A549 treated with DMSO at 1 μM for 4 hours (cell line): ENCODE measurements at places on chromosomes 12 and 14. TPM values are rescaled to one million over a fixed set of nuclear protein-coding genes. Genes with fewer than 3 reads are reported as not detected.

Gene PRH2
- total RNA-seq = 0.37 TPM in 1 of 5 replicates, not detected in the others

Gene KRT82
- total RNA-seq = not detected in 5 replicates

Gene TAS2R31
- 0.09 to 0.22 TPM (median 0.16 TPM) in 4 of 5 replicates, not detected in the other for total RNA-seq

Gene KRT6A
- 0.18 to 0.52 TPM (median 0.24 TPM) in 5 replicates for total RNA-seq

Gene SOX5
- not detected in 5 replicates for total RNA-seq

Gene HSPB8
- 13.0 to 21.8 TPM (median 15.1 TPM) in 5 replicates for total RNA-seq

Gene PLEKHH1
- total RNA-seq = 3.6 to 4.6 TPM (median 4.5 TPM) in 5 replicates

Gene CARMIL3
- total RNA-seq = 0.24 to 0.59 TPM (median 0.47 TPM) in 5 replicates

Gene LMO3
- total RNA-seq = not detected in 5 replicates

Gene FBXO33
- total RNA-seq = 8.7 to 10.4 TPM (median 9.9 TPM) in 5 replicates

Gene RNASE3
- total RNA-seq = not detected in 5 replicates

Gene LTBP2
- 10.9 to 15.9 TPM (median 12.1 TPM) in 5 replicates for total RNA-seq

Gene AQP2
- not detected in 5 replicates for total RNA-seq

Gene E2F7
- 7.0 to 11.0 TPM (median 9.0 TPM) in 5 replicates for total RNA-seq

Gene TAS2R20
- 0.10 to 0.12 TPM (median 0.11 TPM) in 3 of 5 replicates, not detected in the others for total RNA-seq

Gene CRACR2A
- total RNA-seq = 1.5 to 1.8 TPM (median 1.6 TPM) in 5 replicates

Gene OR4K17
- not detected in 5 replicates for total RNA-seq

Gene PIWIL1
- total RNA-seq = not detected in 5 replicates

Gene CD4
- total RNA-seq = not detected in 5 replicates

Gene RHEBL1
- 3.9 to 6.4 TPM (median 5.7 TPM) in 5 replicates for total RNA-seq

Gene CCDC197
- not detected in 5 replicates for total RNA-seq

Gene KRT6C
- not detected in 5 replicates for total RNA-seq

Gene SCNN1A
- total RNA-seq = 3.9 to 5.3 TPM (median 4.0 TPM) in 5 replicates

Gene VPS33A
- 17.6 to 24.1 TPM (median 20.2 TPM) in 5 replicates for total RNA-seq

Gene ANKRD33
- total RNA-seq = 0.05 to 0.06 TPM in 2 of 5 replicates, not detected in the others

Gene ZC3H14
- total RNA-seq = 54.4 to 68.8 TPM (median 67.0 TPM) in 5 replicates

Gene DHRS2
- total RNA-seq = 6.1 to 10.3 TPM (median 7.8 TPM) in 5 replicates

Gene FLRT2
- 3.0 to 5.1 TPM (median 4.7 TPM) in 5 replicates for total RNA-seq

Gene GPR137C
- total RNA-seq = 0.08 to 0.30 TPM (median 0.15 TPM) in 4 of 5 replicates, not detected in the other

Gene DDX55
- total RNA-seq = 29.6 to 36.8 TPM (median 35.7 TPM) in 5 replicates

Gene MGP
- total RNA-seq = 0.15 TPM in 1 of 5 replicates, not detected in the others

Gene RFX4
- not detected in 5 replicates for total RNA-seq

Gene POTEG
- not detected in 5 replicates for total RNA-seq
